ENCODE measurements at places on chromosomes 7 and 10.

DNA sequence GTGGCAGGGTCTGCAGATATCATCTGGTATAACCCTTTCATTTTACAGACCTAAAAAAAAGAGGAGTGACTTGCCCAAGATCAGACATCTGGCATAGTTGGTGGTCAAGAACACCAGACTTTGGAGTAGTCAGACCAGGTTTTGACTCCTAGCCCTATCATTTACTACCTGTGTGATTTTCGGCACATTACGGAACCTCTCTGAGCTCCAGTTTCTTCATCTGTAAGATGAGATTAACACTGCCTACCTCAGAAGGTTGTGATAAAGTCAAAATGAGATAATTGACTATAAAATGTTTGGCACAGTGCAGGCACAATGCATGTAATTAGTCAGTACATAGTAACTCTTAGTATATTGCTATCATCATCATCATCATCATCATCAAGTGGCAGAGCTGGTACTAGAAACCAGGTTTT lies 1.2 kb downstream of the STRIP2 start:
- DNase-seq: peak; percentile 16

GRCh38 chr10:28686835-28687682 lies 9.7 kb downstream of the BAMBI start:
- no peak for DNase-seq

DNA sequence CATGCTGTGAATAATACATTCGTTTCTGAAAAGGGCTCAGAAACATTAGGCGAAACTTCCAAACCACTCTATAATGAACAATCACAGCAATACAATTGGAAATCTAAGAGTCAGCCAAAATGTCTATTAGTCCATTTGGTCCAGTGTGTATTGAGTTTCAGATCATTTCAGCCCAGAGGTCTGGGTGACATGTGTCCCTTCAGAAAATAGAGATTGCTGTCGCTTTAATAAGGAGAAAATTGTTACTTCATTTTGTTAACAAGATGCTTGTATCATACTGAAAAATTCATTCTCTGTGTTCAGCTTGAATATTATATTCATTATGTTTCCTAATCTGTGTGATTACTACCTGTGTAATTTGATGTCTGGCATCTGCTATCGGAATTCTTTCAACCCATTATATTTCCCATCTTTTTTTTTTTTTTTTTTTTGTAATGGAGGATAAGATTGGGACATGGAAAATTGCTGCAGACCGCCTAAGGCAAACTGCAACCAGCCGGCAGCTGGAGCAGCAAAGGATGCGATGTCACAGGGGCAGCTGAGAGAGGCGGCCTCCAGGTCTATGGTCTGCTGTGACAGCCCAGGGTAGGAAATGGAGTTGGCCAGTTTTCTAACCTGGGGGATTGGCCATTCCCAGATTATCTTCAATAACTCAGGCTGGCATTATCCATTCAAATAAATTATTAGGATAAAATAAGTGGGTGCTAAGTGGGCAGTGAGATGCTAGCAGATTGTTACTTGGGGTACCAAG lies 170.9 kb upstream of the NPVF start:
- no peak for DNase-seq

GRCh38 chr10:76961841-76962240 lies 675.8 kb downstream of the KCNMA1 start:
- no peak for DNase-seq

DNA sequence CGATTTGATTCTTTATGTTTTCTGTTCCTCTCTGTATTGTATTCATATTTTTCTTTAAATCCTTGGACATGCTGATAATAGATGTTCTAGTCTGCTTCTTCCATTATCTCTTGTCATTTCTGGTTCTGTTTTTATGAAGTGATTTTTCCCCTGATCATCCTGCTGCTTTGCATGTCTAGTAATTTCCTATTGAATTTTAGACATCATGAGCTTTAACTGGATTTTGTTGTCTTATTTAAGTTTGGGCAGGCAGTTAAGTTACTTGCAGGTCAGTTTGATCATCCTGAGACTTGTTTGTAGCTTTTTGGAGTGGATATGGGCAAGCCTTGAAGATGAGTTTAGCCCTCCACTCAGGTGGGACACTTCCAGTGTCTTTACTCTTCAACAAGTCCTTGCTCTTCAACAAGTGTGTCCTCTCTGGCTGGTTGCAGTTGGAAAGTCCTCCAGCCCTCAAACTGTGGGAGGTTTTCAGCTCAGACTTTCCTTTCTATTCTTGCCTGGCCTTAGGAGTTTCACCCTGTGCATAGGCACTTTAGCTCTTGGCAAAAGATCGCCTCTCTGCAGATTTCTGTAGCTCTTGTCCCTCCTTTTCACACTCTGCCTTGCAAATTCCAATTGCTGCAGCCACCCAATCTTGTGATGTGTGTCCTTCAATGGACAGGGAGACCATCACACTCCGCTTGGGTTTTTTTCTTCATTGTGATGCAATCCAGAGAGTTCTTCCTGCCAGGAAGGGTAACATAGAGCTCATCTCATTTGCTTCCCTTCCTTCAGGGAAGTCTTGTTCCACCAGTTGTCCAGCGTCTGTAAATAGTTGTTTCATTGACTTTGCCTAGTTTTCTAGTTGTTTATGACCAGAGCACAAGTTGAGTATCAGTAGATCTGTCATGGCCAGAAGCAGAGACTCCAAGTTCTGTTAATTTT lies 197.2 kb upstream of the SH2B2 start:
- DNase-seq: no peak

DNA sequence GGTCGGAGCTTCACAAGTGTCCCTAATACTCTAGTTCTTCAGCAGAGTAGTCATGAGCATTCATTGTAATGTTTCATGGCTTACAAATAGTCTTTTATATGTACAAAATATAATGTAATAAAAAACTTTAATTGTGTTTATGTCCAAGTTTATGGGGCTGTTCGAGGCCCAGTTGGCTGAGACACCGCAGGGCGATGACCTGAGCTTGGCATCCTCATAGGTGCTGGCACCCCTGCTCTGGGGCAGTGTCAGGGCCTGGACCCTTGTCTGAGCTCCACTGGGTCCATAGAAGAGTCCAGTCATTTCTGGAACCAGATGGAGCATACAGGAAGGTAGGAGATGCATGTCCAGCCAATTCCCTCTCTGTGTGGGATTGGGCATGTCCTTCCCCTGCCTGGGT lies 12.9 kb upstream of the ZMIZ1 start:
- DNase-seq: no peak

GRCh38 chr7:107922886-107923285 lies 31.9 kb downstream of the DLD start:
- no peak for DNase-seq

- DNase-seq: no peak
Measured at GRCh38 chr7:40972426-40972825, 730.5 kb downstream of the INHBA start.
